Activated CD4-positive, alpha-beta T cell treated with anti-CD3 and anti-CD28 coated beads, Interleukin-2, Interleukin-4, amounts not matched to agents 100 ng/mL and 50 ng/mL, durations not matched to agents 16 hours and 8 hours (primary cell): ENCODE measurements at places on chromosomes 11 and 22.

DNA sequence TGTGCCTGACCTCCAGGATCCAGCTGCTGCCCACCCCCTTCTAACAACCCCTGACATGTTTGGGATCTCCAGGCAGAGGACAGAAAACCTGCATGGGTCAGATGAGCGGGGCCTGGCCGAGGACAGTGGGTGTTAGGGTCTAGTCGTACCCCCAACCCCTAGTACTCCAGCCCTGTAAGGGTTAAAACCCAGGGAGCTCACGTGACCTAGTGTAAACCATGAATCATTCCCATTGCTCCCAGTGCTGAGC, 89.1 kb upstream of the CRYBB3 start:
- DNase-seq = no peak

DNA sequence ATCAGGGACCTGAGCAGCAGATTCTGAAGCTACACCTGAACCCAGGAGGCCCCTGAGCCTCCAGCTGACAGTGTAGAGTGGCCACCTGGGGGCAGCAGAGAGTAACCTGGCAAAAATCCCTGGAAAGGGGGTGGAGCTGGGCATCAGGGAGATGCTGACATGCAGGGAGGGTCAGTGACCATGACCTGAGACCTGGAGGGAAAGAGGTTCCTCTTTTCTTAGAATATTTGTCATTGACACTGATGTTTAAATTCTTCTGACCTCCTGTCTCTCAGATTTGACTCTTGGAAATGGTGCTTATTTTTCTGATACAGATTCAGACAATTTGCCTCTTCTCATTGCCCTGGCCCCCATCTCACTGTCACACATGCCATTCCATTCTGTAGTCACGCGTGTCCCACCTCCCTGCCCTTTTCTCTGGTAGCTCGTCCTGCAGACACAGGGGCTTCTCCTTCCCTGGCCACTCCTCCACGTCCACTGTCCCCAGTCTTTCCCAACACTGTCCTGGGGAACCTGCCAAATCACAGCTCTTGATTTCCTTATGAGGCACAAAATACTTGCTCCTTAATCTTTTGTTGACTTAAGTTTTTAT, 117.2 kb upstream of the IGLL5 start:
- peak; percentile 42 for DNase-seq

DNA sequence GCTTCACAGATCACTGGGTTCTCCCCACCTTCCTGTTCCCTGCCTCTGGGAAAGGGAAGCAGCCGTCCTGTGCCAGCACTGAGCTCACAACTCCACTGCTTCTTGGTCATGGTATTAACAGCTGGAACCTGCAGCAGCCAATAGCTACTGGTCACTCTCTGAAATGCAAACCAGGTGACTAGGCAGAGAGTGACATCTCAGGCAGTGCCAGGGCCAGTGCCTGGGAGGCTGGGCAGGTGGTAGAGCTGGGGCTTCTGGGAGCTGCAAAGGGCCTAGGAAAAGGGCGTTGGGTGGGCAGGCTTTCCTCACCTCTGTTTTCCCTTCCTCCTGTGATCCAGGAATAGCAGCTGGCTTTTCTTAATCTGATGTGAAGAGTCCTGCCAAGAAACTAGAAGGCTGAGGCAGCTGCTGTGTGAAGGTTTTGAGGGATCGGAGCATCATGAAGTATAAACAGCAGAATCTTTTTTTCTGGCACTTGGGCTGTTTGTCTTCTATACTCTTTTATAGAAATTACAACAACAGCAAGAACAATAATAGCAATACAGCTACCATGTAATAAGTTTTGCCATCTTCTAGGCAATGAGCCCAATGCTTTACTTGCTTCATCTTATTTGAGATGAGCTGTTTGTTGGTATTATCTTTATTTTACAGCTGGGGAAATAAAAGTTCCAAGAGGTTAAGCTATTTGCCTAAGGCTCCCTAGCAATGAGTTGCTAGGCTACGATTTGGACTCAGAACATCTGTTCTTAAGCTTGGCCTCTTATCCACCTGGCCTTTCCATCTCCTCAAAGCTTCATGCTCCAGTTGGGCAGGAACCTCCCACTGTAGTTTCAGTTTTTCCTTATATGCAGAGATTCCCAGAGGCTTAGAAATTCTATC, 22.0 kb upstream of the CD44 start:
- DNase-seq = no peak

- no peak for DNase-seq
Observed at GRCh38 chr22:38828191-38828590, 15.6 kb downstream of the NPTXR start.

DNA sequence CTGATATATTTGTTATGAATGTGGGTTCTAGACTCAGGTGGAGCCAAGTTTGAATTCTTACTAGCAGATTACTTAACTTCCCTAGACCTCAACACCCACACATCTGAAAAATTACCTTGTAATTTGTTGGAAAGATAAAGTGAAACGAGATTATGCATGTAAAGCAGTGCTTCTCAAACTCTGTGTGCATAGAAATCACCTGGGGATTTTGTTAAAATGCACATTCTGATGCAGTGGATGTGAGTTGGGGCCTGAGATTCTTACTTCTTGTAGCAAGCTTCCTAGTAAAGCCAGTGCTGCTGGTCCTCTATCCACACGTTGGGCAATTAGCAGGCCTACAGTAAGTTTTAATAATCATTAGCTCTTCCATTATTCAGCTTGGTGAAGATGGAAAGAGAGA, 15.1 kb upstream of the CEP295 start:
- DNase-seq = no peak

DNA sequence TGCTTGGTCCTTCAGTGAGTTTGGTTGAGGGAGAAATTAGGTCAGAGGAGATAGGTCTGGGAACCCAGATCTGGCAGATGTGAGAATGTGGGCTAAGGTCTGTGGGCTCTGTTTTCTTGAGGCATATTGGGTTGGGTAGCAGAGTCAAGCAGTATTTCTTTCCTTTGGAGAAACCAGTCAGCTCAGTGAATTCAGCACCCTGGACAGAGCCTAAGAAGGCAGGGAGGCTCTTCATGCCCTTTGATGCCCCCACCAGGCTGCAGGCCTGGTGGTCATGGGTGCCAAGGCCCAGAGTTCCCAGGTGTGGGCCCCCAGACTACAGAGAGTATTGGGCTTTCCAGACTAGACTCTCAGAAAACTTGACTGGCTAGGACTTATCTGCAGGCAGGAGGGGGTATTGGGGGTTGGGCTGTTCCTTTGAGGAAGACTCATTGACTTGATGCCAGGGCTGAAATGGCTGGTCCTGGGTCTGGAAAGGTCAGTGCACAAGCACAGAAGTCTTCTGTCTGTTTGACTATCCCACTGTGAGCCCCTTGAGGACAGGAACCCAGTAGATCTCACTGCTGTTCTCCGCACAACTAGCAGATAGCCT, 45.3 kb upstream of the NECTIN1 start:
- no peak for DNase-seq

DNA sequence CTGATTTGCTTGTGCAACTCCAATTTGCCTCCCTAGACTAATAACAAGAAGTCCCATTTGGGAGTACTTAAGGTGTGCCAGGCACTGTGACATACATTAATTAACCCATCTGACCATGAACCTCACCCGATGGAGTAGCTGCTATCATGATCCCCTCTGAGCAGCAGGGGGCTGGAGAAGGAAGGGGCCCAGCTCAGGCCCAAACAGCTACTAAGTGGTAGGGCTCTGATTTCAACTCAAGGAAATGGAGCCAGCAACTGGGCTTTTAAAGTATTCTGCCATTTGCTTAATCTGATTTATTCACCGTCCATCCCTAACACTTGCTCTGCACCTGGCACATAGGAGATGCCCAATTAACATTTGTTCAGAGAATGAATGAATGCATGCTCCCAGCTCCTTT, 1.2 kb downstream of the CRYBB1 start:
- no peak for DNase-seq

GRCh38 chr11:77472991-77473800, 698 bp downstream of the PAK1 start:
- no peak for DNase-seq

- DNase-seq = no peak
Observed at GRCh38 chr11:87971354-87971753, 203.9 kb downstream of the RAB38 start.

GRCh38 chr11:18615628-18616392, 16.2 kb downstream of the MISFA start:
- DNase-seq = peak; percentile 79

GRCh38 chr11:47137476-47137875, 39.2 kb downstream of the ARFGAP2 start:
- DNase-seq = no peak

- no peak for DNase-seq
Observed at GRCh38 chr11:64726867-64727530, 4.0 kb upstream of the NRXN2 start.
